ENCODE measurements at places on chromosomes 3 and 15. TPM values are rescaled to one million over a fixed set of nuclear protein-coding genes. Genes with fewer than 3 reads are reported as not detected.

The PTH1R gene
- total RNA-seq = 10.8 TPM

The HTR3E gene
- total RNA-seq = not detected

The BUB1B gene
- 2.5 TPM for total RNA-seq

The DNASE1L3 gene
- 1.4 TPM for total RNA-seq

The SMAD6 gene
- 14.8 TPM for total RNA-seq

The HLTF gene
- 171 TPM for total RNA-seq

The HTR3D gene
- not detected for total RNA-seq

The P3H2 gene
- 82.8 TPM for total RNA-seq

The LINS1 gene
- total RNA-seq = 15.5 TPM

The CAND2 gene
- 86.3 TPM for total RNA-seq

The PYGO1 gene
- 12.3 TPM for total RNA-seq

The BMF gene
- total RNA-seq = 8.8 TPM

The CLDN1 gene
- total RNA-seq = 52.3 TPM

The C3orf62 gene
- 9.7 TPM for total RNA-seq

The TGM5 gene
- total RNA-seq = 1.6 TPM

The NR2E3 gene
- 2.1 TPM for total RNA-seq

The GPR15 gene
- total RNA-seq = not detected

The TIMP4 gene
- total RNA-seq = 9.7 TPM

The KBTBD13 gene
- 0.57 TPM for total RNA-seq

The ZNF662 gene
- 8.6 TPM for total RNA-seq

The SOX2 gene
- total RNA-seq = 17.8 TPM

The ARPIN gene
- total RNA-seq = 18.7 TPM

The TMIE gene
- total RNA-seq = 0.18 TPM

The ALG3 gene
- 79.4 TPM for total RNA-seq

The EIF4E3 gene
- total RNA-seq = 26.0 TPM

The SMCO1 gene
- not detected for total RNA-seq
